ELR (cell line): ENCODE measurements at places on chromosomes 5 and 9.

DNA sequence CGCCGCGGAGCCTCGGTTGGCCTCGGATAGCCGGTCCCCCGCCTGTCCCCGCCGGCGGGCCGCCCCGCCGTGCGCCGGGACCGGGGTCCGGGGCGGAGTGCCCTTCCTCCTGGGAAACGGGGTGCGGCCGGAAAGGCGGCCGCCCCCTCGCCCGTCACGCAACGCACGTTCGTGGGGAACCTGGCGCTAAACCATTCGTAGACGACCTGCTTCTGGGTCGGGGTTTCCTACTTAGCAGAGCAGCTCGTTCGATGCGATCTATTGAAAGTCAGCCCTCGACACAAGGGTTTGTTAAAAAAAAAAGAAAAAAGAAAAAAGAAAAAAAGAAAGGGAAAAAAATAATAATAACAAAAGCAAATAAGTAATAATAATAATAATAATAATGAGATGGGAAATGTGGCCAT is 112.8 kb downstream of the GCNT1 start:
- DNase-seq, result peak; percentile 15

DNA sequence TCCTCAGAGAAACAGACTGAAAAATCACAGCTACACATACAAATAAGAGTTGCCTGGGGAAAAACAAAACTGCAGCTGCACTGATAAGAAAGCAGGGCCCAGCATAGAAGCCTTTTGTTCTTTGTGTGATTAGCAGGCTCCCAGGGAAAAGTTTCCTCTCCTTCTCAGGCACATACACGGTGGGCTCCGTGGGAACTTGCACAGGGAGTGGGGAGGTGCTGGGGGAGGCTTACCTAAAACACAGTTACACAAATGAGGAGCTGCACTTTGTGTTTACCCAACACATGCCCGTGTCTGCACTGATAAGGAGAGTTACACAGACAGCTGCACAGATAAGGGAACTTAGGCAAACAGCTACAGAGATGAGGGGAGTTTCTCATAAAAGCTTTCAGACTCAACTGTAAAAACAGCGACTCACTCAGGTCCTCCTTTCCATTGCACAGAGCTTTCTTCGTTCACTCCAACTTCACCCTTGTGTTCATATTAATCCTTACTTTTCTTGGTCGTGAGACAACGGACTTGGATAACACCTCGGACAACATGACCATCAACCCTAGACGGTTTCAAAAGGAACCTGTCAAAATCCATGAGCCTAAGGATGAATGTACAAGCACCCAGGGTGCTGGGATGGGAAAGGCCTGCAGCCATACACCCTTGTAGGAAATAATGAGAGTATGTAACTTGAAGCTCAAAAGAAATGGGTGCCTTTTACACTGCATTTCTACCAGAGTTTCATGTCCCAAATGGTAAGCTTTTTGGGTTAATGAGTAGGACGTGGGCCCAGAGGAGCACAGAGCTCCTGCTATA is 50.8 kb downstream of the SERINC5 start:
- no peak for DNase-seq

- no peak for DNase-seq
These were observed 29.0 kb downstream of the LIFR start for GRCh38 chr5:38527475-38527874.

- no peak for DNase-seq
These were observed 861 bp downstream of the NTRK2 start for GRCh38 chr9:84670138-84671041.

GRCh38 chr5:171951218-171951617 is 55.2 kb downstream of the FBXW11 start:
- DNase-seq, result no peak

DNA sequence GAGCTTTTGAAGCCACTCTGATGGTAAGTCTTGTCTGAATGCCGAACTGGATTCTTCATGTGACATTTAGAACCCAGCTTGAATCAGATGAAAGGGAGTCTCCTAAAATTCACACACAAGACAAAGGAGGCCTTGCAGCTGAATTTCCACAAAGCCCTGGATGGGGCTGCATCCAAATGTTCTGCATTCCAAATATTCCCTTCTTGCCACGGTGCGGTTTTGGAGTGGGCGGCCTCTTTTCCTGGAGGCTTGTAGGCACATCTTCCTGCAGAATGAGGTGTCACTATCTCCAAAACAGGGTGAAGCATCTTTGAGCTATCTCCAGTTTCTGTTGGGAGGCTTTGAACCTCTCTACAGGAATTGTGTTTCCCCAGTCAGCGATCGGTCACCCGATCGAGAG is 342.7 kb downstream of the ARHGEF28 start:
- DNase-seq, result no peak

DNA sequence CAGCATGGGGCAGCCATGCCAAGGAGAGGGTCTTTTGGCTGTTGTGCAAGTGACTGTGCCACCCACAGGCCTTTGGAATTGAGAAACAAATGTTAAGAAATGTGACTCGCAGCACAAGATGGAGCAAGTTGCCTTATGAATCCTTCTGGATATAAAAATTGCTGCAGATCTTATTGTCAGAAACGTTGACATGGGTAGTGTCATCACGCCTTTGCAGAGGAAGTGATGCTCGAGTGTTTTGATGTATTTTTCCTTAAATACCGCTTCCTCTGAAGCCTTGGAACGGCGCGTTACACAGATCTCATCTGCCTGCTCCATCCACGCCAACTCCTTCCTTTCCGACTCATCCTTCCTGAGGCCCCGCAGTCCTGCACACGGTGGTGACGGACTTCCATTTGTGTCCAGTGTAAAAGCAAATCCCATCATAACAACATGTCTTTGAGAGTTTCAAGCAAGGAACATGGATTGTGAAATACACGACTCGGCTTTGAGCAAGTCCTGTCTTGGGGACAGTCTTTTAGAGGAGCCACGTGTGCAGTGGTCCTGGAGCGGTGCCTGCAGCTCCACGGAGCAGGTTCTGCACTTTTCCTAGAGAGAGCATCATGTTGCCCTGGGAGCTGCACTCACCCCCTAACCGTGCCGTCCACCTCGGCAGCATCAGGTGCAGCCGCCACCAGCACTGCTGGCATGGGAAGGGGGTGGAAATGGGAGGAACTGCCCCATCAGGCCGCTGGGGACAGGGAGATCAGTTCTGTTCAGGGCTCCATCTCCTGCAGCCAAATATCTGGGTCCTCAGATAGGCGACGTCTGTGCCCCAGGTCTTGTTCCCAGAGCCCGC is 15.1 kb downstream of the ROPN1L start:
- DNase-seq, result peak; percentile 70

- DNase-seq, result no peak
These were observed 30.0 kb upstream of the JMY start for GRCh38 chr5:79205965-79206364.

DNA sequence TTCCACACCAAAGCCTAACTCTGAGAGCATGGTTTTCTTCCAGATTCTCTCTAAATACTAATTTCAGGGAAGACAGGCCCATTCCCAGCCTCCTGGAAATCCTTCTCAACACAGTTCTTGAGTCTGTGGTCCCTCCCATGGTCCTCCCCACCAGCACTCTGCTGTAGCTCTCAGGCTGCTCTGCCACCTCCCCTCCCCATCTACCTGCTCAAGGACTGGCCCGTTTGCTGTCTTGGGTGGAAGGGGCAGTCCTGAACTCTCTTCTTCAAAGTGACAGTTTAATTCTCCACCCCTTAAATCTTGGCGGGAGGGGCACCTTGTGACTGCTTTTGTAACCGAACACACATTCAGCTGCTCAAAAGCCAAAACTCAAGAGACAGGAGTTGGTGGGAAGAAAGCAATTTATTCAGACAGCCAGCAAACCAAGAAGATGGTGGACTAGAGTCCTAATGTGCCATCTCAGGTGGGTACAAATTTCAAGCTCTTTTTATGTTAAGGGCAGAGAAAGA is 7.6 kb upstream of the LCN15 start:
- DNase-seq, result no peak

DNA sequence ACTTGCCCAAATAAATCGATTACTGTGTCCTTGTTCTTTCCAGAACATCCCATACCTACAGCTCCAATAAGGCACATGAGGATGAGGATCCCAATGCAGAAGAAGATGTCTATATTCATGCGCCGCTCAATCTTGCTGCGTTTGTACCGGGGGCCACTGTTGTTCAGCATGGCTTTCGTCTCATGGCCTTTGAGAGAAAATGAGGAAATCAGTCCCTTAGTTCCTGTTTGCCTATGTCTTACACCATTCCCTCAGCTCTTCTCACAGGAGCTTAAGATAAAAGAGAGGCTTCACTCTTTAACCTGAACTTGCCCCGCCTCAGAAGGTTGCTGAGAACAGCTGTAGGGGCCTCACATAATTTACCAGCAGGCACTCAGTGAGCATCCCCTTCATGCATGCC is 211.6 kb downstream of the ATP10B start:
- DNase-seq, result no peak

DNA sequence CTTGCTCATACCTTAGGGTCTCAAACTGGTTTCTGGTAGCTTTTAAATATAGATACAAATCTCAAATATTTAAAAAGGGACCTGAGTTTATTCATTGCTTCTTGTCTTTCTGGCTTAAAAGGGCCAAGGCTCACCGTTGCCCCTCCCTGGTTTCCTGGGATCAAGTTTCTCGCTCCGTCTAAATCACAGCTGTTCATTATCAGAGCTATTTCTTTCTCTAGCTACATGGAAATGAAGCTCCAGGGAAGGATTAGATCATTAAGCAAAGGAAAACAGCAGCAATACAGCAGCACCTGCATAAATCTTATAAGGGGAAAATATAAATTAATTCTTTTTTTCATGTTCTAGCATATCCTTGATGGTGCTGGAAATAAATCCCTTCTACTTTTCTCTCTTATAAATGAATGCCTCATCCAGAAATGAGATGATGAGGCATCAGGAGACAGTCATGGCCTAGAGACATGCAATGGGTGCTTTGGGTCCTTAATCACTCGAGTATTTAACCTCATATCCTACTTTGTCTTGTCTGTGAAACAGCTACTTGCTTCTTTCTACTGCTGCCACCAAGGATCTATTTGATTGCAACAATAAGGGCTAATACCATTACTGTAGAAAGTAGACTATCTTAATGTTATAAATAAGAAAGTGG is 320.1 kb downstream of the TRPM3 start:
- DNase-seq, result no peak
